Caudate nucleus (tissue), 63 donors: ENCODE measurements at places on chromosomes 7 and 10.

- no peak for DNase-seq
Measured at GRCh38 chr10:87659571-87660483, at the start of gene PAPSS2. PAPSS2 (plus strand) TSS chr10:87659878; CDS start chr10:87659982, 104 bp downstream.

- no peak for DNase-seq
Measured at GRCh38 chr10:79238158-79238520, 109.1 kb upstream of the PPIF start.

DNA sequence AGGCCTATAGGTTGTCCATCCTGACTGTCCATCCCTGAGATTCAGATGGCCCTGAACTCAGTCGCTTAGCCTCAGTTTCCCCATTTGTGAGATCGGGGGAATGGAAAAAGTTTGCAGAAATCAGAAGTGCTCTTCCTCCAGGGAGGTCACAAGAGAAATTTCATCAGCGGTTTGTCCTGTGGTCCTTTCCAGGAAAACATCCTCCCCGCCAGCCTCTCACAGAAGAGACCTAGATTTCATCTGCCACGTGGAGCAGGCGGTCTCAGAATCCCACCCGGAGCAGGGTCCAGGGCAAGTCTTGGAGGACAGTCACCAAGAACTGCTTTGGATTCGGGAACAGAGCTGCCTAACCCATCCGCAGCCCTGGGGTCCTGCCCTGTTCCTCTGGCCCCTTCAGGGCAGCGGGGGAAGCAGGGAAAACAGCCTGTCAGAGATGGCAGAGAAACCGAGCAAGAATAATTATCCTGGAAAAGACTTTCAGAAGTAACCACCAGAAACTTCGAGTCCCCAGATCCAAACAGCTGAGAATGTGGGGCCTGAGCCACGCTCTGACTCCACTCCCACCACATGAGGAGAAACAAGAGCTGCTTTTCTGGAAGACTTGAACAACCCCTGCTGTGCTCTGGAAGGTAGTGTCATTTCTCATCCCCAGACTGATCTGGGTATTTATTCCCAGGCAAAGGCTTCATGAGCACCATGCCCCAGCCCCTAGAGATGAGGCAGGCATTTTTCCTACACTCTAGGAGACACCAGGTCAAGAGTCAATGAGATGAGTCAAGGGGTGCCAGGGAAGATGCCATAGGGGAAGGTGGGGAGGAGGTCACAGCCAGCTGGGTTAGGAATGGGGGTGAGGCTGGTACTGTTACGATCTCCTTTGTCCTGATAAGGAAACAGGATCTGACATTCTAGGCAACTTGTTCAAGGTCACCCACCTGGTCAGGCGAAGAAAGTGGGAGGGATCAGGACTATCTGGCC lies 1.1 kb upstream of the TNS3 start:
- DNase-seq: no peak

DNA sequence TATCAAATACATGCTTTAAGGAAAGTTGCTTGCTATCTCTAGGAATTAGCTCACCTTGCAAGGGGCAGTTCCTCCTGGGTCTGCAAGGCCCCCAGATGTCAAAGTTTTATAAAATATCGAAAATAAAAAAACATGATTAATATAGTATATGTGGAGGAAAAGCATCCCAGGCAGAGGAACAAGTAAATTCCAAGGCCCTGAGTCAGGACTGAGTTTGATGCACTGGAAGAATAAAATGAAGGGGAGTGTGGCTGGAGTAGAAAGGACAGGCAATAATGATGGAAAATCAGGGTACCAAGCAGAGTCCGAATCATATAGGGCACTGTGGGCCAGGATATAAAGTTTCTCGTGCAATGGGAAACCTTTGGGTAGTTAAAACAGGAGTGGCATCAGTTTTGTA lies 112.4 kb upstream of the EEPD1 start:
- no peak for DNase-seq

DNA sequence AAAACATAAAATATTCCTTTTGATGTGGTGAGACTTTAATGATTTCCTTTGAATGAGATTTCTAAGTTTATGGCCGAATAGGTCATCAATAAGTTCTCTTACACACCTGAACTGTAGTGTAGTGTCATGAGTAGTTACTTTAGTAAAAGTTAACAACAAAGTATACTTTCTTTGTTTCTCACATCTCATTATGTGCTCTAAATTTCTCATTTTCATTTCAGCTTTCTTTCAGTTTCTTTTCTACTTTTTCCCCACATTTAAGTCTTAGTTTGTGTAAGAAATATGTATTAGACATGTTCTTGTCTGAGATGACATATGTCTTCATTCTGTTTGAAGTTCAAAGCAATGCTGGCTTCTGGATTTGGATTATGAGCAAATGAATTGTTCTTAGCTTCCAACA lies 348.1 kb downstream of the ANKRD7 start:
- DNase-seq: no peak

- no peak for DNase-seq
Measured at GRCh38 chr7:12821746-12822145, 134.3 kb downstream of the ARL4A start.

DNA sequence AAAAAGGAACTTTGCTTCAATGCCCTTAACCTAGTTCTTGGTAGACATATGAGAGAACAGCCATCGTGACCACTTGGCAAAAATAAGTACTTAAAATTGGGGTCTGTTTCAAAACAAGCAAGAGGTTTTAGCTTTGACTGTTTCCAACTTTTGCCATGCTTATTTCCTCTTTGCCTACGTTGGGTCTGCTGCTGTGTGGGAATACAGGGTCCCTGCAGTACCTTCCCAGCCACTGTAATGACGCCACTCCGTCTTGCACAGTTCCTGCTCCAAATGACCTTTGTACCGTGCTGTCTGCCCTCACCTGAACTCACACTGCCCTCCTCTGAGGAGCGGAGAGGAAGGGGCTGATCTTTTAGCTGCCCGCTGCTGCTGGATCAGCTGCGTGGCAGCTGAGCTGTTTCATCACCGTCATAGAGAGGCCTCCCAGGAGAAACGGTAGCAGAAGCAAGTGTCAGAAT lies 133.1 kb downstream of the MAPK8 start:
- DNase-seq: no peak

GRCh38 chr10:63241841-63242281 lies 108.7 kb downstream of the NRBF2 start:
- no peak for DNase-seq

- no peak for DNase-seq
Measured at GRCh38 chr7:135672560-135673359, 10.4 kb downstream of the STMP1 start.

DNA sequence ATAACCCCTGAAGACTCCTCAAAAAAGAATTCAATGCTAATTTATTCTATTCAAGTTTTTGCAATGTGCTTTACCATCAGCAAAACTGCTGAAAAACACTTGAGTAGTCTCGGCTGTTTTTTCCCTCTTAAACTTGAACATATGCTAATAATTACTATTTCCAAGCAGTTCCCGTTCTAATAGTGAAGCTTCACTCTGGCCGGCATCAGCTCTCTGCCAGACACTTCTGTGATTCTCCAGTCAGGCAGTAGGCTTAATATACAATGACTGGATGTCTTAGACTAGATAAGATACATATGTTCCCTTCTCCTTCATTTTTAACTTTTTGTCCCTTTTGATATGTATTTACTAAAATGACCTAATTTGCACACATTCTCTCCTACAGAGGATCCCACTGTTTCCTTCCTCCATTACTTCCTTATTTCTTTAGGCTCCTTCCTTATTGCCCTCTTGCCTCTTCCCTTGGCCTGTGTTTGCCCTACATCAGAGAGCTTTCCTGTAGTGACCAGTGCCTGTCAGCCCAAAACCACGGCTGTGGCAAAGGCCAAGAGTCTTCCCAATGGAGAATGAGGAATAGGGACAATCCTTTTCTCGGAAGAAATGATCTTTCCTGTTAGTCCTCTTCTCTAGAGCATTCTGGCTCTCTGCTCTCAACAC lies 23.5 kb downstream of the HEPACAM2 start:
- DNase-seq: no peak

DNA sequence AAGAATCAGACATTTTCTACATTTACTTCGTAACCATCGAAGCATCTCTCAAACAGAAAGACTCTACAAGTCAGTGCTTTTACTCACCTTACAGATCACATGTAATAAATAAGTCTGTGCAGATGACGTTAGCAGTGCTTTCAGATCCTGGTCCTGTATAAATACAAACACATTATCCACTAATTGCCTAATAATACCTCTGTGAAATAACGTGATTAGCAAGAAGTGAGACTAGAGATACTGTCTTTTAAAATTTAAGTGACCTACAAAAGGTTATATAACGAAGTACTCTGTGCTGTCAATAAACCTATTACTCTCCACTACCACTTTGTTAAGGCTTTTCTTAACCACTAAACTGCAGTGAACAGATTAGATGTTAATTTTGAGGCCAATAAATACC lies 246.9 kb downstream of the NSUN6 start:
- no peak for DNase-seq

DNA sequence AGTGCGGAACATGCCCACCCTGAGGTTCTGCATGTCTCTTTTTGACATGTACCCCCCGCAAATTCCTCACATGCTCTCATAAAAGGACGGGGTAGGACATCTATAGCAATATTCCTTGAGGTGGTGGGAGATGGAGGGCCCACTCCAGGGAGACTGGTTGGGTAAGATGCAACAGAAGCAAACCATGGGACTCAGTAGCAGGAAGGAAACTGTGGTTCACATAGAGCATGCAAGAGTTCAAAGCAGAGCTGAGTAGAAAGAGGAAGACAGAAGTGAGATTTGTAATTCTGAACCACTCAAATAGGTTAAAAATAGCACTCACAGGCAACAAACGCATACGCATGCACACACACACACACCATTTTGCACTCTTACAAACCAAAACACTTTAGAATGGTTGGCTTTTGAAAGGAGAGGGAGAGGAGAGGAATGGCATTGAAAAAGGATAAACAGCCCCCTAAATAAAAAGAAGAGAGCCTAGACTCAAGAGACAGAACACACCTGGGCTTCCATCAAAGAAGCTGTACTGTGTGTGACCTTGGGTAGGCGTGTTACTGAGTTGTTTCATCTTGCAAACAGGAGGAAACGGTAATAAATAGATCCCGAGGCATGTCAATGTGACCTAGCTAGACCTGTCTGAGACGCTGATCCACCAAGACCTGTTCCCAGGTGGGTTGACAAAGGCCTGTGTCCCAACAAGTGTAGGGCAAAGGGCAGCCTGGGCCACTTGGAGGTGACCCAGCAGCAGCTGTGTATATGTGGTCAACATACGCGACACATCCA lies 77.6 kb upstream of the LRRC4 start:
- no peak for DNase-seq

DNA sequence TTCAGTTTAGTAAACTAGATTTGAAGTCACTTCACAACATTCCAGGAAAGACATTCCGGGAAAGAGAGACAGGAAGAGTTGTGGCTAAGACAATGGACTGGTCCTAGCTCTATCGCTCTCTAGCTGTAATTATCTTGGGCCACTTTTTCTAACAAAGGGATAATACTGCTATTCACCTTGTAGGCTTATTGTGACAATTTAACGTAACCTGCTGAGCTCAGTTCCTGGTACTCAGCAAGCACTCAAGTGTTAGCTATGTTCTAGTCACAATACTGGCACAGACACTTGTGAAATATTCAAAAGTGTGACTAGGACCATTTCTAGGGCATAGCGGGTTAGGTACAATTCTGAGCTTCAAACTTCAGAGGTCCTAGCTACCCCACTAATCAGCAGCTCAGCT lies 12.0 kb upstream of the NRCAM start:
- DNase-seq: no peak

- DNase-seq: no peak
Measured at GRCh38 chr10:13317474-13317873, 17.6 kb upstream of the PHYH start.

GRCh38 chr7:97011536-97012364 lies 6.4 kb downstream of the DLX6 start:
- DNase-seq: no peak

DNA sequence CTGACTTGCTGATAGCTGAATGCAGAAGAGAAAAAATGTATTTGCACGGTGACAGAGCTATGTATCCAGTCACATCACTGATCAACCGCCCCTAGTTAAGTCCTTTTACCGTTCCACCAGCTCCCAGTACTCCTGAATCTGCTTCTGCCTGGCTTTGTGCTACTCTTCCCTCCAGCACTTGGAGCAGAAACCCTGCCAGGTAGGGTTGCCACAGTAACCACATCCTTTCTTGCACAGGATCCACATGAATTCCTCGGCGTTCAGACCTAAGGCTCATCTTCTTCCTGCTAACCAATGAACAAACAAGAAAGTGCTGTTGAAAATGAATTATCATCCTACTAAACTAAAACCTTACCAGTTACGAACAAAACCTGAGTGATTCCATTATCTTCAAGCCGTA lies 52.0 kb upstream of the KCTD7 start:
- DNase-seq: peak; percentile 21

- no peak for DNase-seq
Measured at GRCh38 chr7:142789441-142789840, 18.7 kb downstream of the PRSS2 start.

- no peak for DNase-seq
Measured at GRCh38 chr7:85324145-85324799, 137.4 kb upstream of the SEMA3D start.

DNA sequence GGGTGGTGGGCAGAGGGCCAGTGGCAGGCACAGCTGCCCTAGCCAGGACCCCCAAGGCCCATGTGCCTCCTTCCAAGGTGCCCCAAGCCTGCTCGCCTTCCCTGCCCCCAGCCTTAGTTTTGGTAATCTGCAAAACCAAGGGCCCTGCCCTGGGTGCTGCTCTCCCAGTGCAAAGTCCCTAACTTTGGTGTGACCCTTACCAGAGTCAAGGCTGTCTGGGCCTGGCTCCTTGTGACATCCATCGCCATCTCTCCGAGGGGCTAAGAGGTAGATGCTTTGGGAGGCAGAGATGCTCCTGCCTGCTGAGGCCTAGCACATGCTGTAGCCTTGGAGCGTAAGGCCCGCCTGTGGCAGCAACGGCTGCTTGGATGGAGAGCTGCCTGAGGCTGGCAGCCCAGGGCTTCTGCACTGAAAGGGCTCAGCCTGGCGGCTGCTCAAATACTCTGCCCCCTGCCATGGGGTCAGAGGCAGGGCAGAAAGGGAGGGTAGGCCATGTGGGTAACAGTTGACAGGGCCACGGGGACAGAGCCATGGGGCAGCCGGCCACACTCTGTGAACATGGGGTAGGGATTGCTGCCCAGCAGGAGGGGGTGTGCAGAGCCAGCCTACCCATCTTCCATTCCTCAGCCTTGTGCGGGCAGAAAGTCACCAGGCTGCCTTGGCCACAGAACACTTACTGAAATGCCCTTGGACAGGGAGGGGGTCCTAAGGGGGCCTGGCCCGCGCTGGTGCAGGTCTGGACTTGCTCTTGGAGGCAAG lies 17.9 kb upstream of the MYL7 start:
- peak; percentile 21 for DNase-seq

- DNase-seq: no peak
Measured at GRCh38 chr10:61179771-61180170, 235.8 kb upstream of the RHOBTB1 start.

- no peak for DNase-seq
Measured at GRCh38 chr7:832167-832967, at the start of gene SUN1. SUN1 (plus strand) TSS chr7:832476; CDS start chr7:832525, 49 bp downstream.

GRCh38 chr7:131909151-131909768 lies 352.8 kb upstream of the PODXL start:
- DNase-seq: no peak

- DNase-seq: no peak
Measured at GRCh38 chr10:103514244-103514643, 20.7 kb downstream of the NEURL1 start.

GRCh38 chr10:37747081-37747480 lies 110.3 kb downstream of the ZNF248 start:
- no peak for DNase-seq
